ENCODE measurements at places on chromosomes 7 and 10.

GRCh38 chr10:101565936-101566332 is 22.1 kb downstream of the POLL start:
- DNase-seq, result no peak

DNA sequence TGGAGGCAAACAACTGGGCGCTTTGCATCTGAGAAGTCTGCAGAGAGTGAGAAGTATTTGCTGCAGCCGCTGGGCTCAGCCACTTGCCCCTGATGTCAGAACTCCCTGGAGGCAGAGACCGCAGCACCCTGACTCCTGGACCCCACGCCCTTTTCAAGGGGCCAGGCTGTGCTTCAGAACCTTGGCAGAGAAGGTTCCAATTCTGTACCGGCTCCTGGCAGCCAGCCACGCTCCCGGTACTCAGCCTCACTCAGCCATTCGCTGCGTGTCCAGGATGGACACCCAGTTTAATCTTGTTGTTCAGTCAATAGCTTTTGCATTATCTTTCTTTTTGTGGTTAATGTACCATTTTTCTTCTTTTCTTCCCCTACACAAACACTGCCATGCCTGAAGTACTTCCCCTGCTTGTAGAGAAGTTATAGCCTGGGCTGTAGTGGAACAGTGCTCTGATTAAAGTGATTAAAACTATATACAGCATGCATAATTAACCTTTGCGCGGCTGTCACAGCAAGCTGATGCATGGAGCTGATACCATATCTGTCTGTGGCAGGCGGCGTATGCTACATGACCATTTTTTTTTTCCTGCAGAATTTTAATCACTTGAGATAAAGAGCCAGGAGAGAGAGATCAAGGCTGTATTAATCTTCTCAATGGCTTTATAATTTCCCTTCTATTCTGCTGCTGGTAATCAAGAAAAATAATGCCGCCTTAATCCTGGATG is 578.5 kb downstream of the SDK1 start:
- no peak for DNase-seq

DNA sequence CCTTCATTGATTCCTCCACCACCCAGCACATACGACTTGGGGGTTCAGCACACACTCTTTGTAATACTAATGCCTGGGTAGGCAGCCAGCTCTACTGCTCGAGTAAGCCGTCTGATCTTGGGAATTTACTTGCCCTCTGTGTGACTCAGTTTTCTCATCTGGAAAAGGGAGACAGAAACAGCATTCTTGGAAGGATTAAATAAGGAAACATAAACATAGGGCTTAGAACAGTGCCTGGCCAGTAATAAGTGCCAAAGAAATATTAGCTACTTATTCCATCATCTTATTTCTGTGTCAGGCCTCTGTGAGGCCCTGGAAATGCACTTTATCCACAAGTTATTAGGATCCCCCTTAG is 130.1 kb downstream of the TNS3 start:
- DNase-seq, result no peak

GRCh38 chr7:128818694-128819093 is 11.5 kb upstream of the FLNC start:
- DNase-seq, result no peak

DNA sequence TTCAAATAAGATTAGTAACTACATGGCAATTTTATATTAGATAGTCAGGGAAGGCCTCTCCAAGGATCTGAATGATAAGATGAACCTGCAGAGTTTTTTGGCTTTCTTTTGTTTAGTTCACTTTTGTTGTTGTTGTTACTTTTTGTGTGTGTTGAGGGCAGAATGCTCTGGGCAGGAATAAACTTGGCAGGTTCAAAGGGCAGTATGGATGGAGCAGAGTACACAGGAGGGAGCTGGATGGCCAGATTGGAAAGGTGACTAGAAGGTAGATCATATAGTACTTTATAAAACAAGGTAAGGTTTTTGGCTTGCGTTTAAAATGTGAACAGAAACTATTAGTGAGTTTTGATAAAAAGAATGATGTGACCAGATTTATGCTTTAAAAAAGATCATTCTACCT is 17.9 kb downstream of the CROT start:
- DNase-seq, result no peak

- DNase-seq, result no peak
These were observed 1.5 kb downstream of the ENTPD7 start for GRCh38 chr10:99660662-99661376.
